ENCODE measurements at places on chromosomes 11 and 22.

- DNase-seq = no peak
These were observed 14.0 kb downstream of the OR8A1 start for GRCh38 chr11:124583781-124584180.

- DNase-seq = no peak
These were observed 87.9 kb upstream of the SPON1 start for GRCh38 chr11:13874597-13874996.

DNA sequence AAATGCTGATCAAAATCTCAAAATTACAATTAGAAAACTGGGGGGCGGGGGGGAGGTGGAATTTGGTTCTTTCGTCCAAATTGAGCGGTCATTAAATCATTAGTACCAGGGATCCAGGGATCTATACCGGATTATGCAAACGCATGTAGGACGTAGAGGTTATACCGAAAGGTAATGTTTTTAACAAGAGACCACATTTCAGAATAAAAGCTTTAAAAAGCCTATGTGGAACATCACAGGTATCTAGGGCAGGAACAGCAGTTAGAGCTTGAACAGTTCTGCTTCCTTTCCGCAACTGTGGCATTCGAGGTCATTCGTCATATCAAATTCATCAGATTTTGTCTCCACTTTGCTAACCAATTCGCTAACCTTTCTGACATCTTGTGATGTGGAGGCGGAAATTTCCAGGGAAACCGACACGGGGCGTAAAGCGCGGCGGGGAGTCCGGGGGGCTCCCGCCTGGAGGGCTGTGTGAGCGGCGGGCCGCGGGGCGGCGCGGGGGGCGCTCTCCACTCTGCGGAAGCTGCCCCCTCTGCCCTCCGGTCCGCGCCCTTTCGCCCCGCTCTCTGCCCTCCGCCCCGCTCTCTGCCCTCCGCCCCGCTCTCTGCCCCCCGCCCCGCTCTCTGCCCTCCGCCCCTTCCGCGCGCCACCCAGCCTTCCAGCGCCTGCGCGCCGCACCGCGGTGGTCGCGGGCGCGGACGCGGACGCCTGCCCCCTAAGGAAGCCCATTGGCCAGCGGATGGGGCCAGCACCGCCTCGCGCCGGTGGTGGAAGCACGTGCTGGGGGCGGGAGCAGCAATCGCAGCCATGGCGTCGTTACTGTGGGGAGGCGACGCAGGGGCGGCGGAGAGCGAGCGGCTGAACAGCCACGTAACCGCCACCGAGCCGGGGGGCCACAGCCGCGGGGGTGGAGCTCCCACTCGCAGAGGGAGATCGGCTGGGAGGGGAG lies at the start of gene DDX25:
Gene DDX25, plus strand, starts transcription at position 798 of the 949 bp plus-strand sequence. Its CDS starts 10 bp downstream, at position 808.
- DNase-seq = no peak

GRCh38 chr11:66360406-66361073 lies 11.0 kb downstream of the SLC29A2 start:
- no peak for DNase-seq

DNA sequence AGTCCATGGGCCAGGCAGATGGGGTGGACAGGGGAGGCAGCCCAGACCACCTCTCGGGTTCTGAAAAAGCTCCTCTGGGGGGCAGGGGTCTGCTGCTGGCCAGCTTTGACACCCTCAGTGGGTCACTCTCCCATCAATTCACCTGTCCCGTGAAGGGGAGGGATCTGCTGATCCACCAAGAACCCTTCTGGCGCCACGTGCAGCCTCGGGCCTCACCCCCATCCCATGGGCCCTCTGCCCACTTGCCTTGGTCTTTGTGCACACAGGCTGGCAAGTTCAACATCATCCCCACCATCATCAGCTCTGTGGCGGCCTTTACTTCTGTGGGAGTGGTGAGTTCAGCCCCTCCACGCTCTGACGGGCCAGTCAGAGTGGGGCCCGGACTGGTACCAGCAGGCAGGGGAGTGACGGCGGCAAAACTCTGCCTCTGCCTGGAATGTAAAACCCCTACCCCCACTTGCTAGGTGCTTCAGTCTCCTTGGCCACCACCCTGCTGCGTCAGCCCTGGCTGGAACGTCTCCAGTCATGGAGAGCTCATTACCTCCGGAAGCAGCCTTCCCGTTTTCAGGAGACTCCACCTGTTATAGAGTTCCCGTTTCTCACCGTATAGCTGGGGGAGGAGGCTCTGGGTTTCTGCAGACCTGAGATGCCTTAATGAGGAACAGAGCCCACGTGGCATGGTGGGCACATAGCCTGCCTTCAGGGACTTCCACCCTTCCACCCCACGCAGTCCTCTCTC lies 12.7 kb downstream of the PRG3 start:
- DNase-seq = no peak

- DNase-seq = no peak
These were observed 105.1 kb upstream of the B3GAT1 start for GRCh38 chr11:134517115-134517514.

GRCh38 chr11:65887723-65888162 lies 528 bp downstream of the FIBP start:
- peak; percentile 27 for DNase-seq

DNA sequence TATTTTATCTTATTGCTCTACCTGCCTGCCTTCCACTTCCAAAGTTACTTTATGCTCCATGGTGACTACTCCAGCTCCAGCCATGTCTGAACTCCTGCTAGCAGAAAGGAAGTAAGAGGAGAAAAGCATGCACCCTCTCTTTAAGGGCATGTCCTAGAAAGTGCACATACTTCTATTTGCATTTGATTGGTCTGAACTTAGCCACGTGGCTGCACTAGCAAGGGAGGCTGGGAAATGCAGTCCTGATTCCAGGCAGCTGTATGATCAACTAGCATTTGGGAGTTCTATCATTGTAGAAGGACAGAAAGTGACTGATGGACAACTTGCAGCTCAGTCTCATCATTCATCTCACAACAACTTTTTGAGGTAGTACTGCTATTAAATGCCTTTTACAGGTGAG lies 515.7 kb downstream of the BUD13 start:
- DNase-seq = no peak

GRCh38 chr11:66851239-66851596 lies 5.6 kb upstream of the LRFN4 start:
- no peak for DNase-seq

DNA sequence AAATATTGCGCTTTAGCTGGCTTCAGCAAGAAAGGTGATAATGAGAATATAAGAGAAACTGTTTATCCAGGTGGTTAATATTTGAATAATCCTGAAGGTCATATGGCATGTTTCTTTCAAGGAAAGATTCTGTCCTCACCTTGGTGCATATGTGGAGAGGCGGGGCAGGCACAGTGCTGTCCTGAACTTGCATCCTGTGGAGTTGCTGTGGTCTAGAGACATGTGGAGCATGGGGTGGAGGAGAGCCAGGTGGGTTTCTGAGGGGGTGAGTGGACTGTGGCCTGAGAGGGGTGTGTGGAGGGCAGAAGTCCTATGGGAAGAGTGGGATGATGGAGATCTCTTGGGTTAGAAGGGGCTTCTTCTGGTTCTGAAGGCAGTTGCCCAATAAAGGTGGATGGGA lies 65.5 kb downstream of the GRIK4 start:
- no peak for DNase-seq

- DNase-seq = no peak
These were observed 43.1 kb downstream of the BRD1 start for GRCh38 chr22:49784630-49784971.

DNA sequence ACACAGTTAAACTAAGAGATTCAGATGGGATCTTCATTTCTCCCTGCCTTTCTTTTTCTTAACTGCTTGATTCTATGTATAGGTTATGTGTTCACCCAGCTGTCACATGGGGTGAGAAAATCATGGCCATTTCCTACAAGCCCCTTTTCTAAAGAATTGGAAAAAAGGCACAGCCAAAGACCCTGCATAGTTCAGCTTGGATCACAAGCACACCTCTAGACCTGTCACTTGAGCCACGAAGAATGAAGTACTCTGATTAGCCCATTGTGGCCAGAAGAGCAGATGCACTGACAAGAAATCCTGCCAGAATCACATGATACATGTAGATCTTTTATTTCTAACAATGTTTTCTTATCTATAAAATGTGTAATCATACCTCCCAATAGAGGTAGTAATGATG lies 69.7 kb downstream of the RAB38 start:
- no peak for DNase-seq

DNA sequence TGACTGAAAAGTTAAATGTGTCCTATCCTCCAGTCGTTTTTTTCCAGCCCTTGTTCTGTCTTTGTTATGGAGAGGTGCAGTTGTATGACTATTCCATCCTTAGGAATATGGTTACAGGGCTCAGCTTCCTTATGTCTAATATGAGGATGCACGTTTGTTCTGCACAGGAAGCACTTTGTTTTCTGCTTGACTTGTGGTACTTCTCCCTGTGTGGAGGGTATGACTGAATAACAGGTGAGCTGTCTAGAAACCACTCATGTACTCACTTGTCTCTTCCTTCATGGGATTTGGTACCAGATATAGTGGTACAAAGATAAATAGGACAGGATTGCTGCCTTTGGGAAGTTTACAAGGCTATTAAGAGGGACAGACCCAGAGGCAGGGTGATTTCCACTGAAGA lies 17.4 kb downstream of the CABIN1 start:
- DNase-seq = no peak

DNA sequence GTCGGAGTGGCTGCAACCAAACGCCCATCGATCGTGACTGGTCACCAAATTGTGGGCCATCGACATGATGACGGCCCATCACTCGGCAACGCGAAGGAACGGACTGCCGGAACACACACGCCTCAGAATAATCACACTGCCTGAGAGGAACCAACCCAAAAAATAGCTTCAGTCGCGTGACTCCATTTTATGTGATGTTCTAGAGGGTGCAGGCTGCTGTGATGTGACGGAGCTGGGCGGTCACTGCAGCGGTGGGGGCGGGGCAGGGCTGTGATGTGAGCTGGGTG lies 174.6 kb downstream of the CTTN start:
- no peak for DNase-seq

DNA sequence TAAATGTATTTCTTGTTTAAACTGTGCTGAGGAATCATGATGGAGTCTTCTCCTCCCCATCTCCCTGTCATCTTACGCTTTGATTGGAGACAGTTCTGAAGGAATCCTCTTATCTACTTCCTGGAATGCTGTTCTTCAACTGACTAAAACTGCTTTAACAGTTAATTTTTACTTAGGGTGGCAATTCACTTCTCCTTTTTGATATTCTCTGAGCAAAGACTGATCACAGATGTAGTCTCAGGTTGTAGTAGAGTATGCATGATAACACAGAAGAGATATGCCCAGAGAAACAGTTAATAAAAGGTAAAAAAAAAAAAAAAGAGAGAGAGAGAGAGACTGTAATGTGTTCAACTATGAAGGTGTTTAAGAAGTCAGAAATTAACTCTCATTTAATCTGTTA lies 1.4 kb upstream of the CASP5 start:
- no peak for DNase-seq

DNA sequence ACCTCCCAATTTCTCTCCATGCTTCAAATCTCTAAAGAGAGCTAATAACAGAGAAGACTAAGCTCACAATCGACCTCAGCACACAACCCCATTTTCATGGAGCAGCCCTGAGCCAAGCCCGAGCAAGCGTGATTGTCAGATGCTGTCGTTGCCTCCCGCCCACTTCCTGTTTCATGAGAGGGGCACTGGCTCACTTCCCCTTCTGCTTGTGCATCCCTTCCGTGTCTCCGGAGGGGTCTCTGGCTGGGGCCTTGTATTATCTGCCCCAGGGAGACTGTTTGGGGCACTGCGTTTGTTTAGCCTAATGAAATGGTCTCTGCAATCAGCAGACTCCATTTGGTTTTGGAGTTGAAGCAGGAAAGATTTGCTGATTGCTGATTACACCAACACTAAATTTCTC lies 181.3 kb upstream of the SEZ6L start:
- peak; percentile 1 for DNase-seq

DNA sequence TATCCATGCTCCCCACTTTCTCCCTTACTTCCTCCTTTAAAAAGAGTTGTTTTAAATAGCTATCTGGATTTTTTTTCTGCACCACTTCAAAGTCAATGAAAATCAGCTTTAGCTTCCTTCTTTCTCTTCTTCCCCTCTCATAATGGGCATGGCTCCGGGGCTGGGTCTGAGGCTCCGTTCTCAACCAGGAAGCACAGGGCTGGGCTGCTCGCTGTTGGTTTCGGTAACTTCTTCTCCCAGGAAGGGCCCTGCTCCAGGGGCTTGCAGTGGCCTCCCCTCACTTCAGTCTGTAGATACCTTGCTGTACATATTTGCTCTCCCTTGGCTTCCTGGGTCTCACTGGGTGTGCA lies 23.8 kb downstream of the MICAL2 start:
- no peak for DNase-seq

DNA sequence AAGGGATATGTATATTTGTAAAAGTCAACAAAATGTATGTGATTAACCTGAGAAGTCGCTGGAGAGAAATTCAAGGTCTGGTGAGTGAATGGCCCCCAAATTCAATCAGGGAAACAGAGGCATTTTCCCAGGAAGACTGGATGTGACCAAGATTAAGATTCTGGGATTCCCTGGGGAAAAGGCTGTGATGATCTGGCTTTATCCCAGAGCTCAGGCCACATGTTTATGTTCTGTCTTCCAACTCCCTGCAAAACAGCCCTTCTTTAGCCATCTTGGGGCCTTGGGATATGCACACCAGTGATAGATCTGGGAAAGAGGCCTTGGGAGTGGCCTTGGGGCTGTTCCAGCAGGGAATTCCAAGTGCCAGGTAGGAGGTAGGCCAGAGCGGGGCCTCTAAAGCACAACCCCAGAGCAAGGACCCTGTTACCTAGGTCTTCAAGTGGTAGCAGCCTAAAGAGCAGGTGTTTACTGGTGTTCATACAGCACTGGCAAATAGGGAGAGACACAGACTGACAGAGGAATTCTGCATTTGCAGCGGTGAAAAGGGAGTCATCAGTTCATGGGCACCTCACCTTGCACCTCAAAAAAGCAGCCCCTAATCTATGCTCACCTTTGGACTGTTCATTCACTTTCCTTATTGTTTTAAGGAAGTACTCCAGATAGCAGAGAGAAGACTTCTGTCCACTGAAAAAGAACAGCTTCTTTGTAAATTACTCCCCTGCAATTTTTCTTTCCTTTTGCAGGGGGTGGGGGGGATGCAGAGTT lies 312.4 kb downstream of the BUD13 start:
- DNase-seq = no peak

GRCh38 chr11:34050581-34051348 lies 766 bp upstream of the CAPRIN1 start:
- DNase-seq = no peak

DNA sequence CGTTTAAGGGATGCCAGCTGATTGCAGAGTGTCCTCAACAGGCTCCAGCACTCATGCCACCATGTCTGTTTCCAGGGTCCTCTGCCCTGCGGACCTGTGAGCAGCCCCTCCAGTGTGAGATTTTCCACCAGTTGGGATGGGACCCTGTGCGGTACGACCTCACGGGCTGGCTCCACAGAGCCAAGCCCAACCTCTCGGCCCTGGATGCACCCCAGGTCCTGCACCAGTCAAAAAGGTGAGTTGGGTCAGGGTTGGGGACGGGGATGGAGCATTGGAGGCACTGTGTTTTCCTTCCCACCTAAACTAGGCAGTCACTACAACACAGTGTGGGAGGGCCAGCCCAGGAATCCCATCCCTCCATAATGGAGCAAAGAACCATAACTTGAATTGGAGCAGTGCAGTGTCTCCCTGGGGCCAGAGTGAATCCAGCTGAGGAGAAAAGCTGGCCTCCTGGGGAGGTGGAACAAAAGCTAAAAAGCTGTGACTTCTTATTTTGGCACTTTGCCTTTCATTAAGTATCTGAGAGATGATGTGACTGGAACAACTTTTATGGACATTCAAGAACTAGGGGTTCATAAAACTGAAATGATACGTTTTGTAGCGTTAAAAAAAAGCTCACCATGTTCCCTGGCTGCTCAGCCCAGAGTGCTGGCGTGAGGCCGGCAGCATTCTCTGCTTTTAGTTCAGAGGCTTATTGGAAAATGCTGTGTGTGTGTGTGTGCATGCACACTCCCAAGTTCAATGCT lies 101.8 kb downstream of the MYO18B start:
- DNase-seq = no peak

GRCh38 chr22:42994917-42995562 lies 19.9 kb downstream of the PACSIN2 start:
- no peak for DNase-seq

Data from stimulated activated CD4-positive, alpha-beta T cell treated with anti-CD3 and anti-CD28 coated beads, Interleukin-1b, Interleukin-23, amount 100 ng/mL, for 48 hours (primary cell).